Lower lobe of right lung (tissue), 2 donors: ENCODE measurements at places on chromosomes 2 and 18. TPM values are rescaled to one million over a fixed set of nuclear protein-coding genes. Genes with fewer than 3 reads are reported as not detected.

Gene LIPG
- 3.7 TPM for total RNA-seq

DNA sequence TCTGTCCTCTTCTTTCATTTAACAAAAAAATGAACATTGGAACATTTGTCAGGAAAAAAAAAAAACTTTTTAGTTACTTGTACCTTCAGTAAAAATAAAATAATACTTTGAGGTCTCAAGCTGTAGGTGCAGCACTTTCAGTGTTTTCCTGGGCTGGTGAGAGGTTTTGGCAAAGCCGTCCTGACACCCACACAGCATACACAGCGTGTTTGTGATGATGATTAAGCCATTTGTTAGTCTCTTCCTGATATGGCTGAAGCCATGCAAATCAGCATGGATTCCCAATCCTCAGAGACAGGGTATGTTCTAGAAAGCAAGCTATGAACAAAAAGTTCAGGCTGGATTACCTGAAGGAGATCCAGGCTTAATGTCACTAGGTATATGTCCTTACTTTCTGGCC lies 236.8 kb downstream of the ZNF516 start:
- H3K27me3 ChIP-seq = no peaks in the 10 kb centered on the region
- no peak overlapping the region for H3K4me3 ChIP-seq
- H3K4me1 ChIP-seq = no peaks in the 10 kb centered on the region
- no peak overlapping the region for H3K27ac ChIP-seq

Gene DYNAP
- not detected for total RNA-seq

GRCh38 chr2:10035633-10036032 lies 7.7 kb upstream of the KLF11 start:
- H3K36me3 ChIP-seq = no peaks in the 10 kb centered on the region
- no peak overlapping the region for H3K4me3 ChIP-seq
- peak; percentile 32 for DNase-seq
- H3K27ac ChIP-seq = peak overlapping the region; percentile 81
- no peaks in the 10 kb centered on the region for H3K27me3 ChIP-seq

DNA sequence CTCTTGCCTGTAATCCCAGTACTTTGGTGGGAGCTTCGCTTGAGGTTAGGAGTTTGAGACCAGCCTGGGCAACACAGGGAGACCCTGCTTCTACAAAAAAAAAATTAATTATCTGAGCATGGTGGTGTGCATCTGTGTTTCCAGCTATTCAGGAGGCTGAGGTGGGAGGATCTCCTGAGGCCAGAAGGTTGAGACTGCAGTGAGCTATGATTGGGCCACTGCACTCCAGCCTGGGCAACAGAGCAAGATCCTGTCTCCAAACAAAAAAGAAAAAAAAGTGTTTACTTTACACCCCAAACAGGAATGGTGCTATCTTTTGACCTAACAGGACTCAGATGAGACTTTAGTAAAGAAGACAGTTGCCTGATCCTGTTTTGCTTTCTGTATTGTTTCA lies 35.6 kb downstream of the MAL start:
- no peak overlapping the region for H3K4me3 ChIP-seq
- no peak overlapping the region for H3K27ac ChIP-seq
- H3K36me3 ChIP-seq = no peaks in the 10 kb centered on the region
- no peaks in the 10 kb centered on the region for H3K4me1 ChIP-seq
- no peak for DNase-seq

GRCh38 chr18:28466204-28466603 lies 289.3 kb upstream of the CDH2 start:
- H3K4me1 ChIP-seq = no peaks in the 10 kb centered on the region
- H3K27me3 ChIP-seq = no peaks in the 10 kb centered on the region
- H3K36me3 ChIP-seq = no peaks in the 10 kb centered on the region
- no peak overlapping the region for H3K4me3 ChIP-seq
- DNase-seq = no peak
- H3K27ac ChIP-seq = no peak overlapping the region
